ENCODE measurements at places on chromosomes 16 and 17. TPM values are rescaled to one million over a fixed set of nuclear protein-coding genes. Genes with fewer than 3 reads are reported as not detected.

GRCh38 chr16:34078691-34079090 lies 619.3 kb downstream of the TP53TG3F start:
- no peak for DNase-seq

GRCh38 chr17:44199553-44200477 lies at the start of gene ATXN7L3:
ATXN7L3 (minus strand) TSS chr17:44199884; CDS start chr17:44198070, 1,814 bp downstream.
- DNase-seq, result peak; percentile 99

GRCh38 chr17:63442549-63443035 lies 3.5 kb downstream of the CYB561 start:
- DNase-seq, result no peak

EFNB3 gene
- 2.3 TPM for total RNA-seq

KRT23 gene
- 3.9 TPM for total RNA-seq

DNA sequence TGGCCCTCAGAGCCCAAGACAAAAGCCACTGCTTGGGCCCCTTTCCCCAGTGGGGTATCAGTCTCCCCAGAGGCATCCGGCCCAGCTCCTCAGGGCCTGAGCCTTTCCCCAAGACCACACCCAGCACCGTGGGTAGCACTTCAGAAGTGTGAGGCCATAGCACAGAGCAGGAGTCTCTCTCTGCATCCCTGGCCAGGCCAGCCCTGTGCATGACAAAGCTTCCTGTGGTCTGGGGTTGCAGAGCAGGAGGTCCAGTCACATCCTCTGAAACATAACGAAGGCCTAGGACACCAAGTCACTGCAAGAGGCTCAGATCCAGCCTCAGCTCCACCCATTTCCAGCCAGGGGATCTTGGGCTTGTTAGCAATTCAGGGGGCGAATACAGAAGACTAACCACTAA lies 56.8 kb upstream of the ZNF423 start:
- DNase-seq, result no peak
